Trophoblast cell (in vitro differentiated cells and primary cell): ENCODE measurements at places on chromosomes 1 and 21.
A peak's percentile ranks its signal among the peaks of the same experiment; 100 is the strongest.

- peak; percentile 78 for DNase-seq
Observed at GRCh38 chr21:41024746-41025254, 143.2 kb upstream of the BACE2 start.

DNA sequence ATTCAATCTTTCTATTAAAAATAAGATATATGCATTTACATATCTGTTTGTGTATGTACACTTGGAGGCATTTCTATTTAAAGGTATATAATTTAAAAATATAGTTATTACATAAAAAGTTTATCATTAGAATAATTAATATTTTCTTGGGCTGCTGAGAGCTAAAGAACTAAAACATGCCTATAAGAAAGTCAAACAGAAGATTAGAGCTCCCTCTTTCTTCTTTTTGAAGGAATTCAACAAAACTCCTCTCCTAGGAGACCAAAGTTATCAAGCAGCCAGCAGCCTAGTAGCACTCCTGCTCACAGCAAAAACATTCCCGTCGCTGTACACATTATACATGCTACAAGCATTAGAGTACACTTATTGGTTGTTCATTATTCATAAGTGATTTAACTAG is 216.4 kb downstream of the VAV3 start:
- peak; percentile 7 for DNase-seq

DNA sequence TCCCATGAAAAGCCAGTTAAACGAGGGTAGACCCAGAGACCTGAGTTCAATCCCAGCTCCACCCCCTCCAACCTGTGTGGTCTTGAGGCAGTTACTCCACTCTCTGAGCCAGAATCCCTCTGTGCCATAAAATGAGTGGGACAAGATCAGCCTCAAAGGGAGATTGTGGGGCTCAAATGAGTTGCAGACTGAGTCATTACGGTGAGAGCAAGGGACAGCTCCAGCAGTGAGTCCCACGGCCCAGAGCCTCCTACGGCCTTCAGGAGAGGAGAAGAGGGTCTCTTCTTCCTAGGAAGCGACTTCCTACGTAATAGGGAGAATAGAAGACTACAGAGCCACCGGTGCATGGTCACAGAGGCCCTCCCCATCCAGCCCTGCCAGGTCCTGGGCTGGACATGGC is 6.7 kb upstream of the CAMK2N1 start:
- DNase-seq, result no peak

- peak; percentile 93 for DNase-seq
Observed at GRCh38 chr1:245771511-245772281, 616.9 kb downstream of the KIF26B start.

DNA sequence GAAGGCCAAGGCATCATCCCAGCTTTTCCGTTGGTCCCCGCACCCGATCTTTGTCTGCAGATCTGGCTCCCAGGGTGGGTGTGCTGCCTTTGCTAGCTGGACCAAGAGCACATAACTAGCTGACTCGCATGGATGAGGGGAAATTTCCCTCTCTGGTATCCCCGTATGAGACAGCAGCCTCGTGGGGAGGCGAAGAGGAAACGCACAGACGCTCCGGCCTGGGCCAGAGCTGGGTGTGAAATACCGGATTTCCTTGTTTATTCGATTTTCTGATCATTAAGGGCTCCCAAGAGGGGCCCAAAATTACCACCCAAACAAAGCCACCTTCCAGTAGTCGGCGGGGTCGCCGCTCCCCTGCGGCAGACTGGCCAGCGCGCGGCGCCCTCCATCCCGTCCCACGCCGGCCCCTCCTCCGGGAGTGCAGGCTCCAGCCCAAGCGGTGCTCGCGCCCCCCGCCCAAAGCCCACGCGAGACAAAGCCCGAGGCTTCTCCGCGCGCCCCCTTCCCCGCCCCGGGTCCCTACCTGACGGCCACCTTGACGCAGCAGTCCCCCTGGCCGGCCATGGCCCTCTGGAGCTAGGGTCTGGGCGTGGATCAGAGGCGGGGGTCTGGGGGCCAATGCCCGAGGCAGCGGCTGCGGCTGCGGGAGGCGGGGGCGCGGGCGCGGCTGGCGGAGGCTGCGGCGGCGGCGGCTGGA is 546 bp downstream of the KIF21B start:
- DNase-seq, result peak; percentile 19

DNA sequence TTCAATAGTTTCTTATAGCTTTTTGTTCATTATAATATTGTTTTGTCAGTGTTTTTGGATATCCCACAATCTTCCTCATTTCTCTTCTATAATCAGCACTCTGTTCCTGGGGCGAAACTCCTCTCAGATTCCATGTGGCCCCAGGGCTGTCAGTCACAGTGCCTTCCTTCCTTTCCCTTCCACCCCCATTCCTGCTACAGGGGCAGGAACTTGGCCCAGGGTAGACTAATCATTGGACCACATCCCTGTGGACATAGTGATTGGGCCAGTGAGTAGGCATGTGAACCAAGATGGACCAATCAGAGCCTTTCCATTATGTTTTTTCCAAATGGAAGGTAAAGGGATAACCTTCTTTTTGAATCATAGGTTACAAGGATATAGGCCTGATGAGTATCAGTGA is 78.3 kb downstream of the PGM1 start:
- no peak for DNase-seq

DNA sequence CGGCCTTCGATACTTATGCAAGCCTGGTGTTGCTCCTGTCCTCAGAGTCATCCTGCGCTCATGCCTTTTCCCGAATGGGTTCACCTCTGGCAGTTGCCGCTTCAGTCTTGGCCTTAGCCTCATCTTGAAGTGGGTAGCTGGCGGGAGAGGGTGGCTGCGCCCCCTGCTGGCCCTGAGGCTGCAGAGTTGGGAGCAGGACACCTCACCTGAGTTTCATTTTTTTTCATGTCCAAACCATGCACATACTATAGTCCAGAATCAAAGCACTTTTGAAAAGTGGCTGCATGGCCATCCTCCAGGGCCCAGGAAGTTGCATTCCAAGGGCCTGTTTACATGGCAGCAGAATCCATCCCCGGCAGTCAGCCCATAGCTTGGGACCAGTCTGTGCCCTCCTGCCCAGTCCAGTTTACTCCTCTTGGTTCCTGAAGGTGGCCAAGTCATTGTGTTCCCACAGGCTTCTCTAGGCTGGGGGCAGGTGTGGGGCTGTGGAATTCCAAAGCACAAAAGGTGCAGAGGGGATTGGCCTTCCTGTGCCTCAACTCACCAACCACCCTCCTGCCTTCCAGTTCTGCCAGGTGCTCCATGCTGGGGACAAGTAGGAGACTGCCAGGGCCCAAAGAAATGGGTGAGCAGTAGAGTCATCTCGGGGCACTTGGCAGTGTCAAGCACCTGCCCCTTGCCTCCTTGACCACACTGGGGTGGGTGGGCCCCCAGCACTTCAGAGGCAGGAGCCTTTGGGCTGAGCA is 44.0 kb downstream of the YARS1 start:
- DNase-seq, result peak; percentile 80

DNA sequence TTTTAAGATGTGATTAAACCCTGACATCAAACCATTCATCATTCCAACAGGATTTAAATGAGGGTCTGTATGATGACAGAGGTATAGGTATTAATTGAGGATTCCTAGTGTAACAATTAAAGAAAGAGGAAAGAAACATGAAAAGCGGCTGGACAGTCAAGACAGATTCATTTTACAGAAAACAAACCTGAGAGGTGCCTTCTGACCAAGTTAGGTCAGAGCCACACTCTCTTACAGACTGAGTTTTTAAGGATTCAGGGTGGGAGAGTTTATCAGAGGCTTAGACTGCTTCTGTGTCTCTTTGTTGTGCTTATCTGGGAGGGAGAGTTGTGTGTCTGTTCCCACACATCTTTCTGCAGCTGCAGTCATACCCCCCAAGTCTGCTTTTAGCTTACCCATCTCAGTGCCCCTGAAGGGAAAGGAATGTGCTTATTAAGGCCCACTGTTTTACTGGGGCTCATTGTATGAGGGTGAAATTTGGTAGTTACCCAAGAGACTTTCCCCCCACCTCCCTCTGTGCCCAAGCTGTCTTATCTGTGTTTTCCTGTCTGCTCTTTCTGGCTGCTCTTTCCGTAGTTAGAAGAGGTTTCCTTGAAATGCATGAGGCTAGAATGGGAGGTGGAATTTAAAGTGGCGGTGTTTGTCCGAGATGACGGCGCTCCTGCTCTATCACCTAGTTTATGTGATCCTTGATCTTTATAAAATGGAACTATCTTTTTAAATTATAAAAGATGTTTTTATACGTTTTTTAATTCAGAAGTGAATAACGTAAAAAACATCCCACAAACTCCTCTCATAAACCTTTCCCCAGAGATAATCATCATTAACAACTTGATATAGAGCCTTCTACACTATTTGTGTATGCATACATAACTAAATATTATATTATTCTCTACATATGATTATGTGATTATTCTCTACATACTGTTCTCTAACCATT is 96.0 kb upstream of the TNFSF4 start:
- DNase-seq, result no peak

GRCh38 chr1:41319106-41319755 is 42.0 kb upstream of the FOXO6 start:
- DNase-seq, result no peak

DNA sequence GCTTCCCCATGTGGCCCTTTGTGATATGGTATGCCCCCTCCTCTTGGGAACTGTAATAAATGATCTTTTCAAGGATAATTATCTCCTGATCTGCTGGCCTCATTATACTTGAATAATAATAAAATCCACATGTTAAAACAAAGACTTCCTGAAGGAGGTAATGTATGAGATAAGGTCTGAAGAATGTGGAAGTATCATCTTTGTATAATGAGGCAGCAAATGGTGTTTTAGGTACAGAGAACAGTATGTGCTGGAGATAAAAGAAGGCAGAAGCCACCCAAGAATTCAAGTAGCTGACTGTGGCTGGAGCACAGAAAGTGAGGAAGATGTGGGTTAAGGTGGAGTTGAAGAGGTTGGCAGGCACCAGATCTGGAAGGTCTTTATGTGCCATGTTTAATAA is 12.8 kb upstream of the COG2 start:
- no peak for DNase-seq

GRCh38 chr1:23800400-23801337 is at the start of gene GALE:
Gene GALE (minus strand): TSS chr1:23800754. CDS start chr1:23799007, 1,747 bp downstream.
- DNase-seq, result peak; percentile 97

- DNase-seq, result no peak
Observed at GRCh38 chr1:90720145-90720636, 3.1 kb upstream of the BARHL2 start.

- DNase-seq, result no peak
Observed at GRCh38 chr1:57272601-57273000, 151.3 kb downstream of the DAB1 start.

GRCh38 chr1:198778049-198778448 is 139.2 kb downstream of the PTPRC start:
- DNase-seq, result no peak

DNA sequence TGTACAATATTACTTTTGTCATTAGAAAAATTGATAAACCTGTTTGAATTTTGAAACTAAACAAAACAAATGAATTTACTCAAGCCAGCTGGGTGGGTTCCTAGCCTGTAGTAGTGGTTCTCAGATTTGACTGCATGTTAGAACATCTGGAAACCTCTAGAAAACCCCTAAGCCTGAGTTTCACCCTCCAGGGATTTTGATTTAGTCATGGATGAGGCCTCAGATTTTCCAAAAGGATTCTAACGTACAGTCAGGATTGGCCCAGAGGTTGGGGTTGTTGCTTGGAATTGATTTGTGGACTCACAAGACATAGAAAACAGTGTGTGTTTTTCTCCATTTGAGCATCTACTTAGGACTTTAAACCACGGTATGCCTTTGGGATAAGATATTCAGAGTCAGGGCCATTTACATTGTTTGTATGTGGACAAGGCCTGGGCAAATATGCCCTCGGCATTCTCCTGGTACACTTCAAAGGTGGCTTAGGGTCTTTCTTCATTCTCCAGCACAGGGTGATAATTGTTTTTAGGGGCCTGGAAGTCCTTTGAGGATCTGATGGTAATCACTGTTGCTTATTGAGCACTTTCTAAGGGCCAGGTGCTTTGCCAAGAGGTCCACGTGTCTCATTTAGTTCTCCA is 42.6 kb downstream of the ATP5PO start:
- no peak for DNase-seq

- no peak for DNase-seq
Observed at GRCh38 chr1:105208581-105208980, 1458.9 kb downstream of the AMY1C start.

GRCh38 chr1:35377555-35377954 is 109.0 kb downstream of the ZMYM4 start:
- DNase-seq, result no peak

DNA sequence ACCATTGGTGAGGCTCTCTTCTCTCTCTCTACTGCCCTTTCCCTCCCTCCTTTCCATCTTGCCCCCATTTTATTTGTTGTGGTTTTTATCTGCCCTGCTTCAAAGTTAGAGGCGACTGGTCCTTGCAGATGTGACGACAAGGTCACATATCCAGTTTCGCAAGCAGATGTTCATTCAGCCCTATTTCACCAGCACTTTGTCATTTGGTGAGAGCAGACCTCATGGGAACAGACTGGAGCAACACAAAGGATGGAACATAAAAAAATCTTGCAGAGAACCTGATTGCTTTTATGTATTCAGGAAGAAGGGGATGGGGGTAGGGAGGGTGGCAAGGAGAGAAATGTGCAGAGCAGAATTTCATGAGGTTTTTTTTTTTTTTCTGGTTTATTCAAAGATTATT is 84.3 kb downstream of the ELAVL4 start:
- no peak for DNase-seq

DNA sequence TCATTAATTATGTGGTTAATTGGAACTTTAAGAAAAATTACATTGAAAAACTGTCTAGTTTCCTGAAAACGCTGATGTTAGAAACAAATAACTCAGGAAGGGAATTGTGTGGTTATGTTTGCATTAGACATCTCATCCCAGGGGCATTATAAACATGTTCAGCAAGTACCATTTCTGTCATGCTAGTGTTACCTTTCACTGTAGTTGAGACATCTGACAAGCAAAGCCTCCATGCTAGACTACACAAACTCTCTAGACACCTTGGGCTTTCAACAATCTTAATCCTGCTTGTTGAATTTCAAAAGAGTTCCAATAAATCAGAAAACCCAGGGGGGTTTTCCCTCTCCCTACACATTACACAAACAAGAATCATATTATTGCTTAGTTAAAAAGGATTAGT is 536.8 kb downstream of the KCNT2 start:
- DNase-seq, result no peak

GRCh38 chr1:175054736-175055135 is 12.9 kb upstream of the TNN start:
- no peak for DNase-seq

- DNase-seq, result no peak
Observed at GRCh38 chr21:45830221-45830640, 151.3 kb upstream of the COL6A1 start.

- no peak for DNase-seq
Observed at GRCh38 chr1:207365063-207365462, 43.6 kb downstream of the CD55 start.

DNA sequence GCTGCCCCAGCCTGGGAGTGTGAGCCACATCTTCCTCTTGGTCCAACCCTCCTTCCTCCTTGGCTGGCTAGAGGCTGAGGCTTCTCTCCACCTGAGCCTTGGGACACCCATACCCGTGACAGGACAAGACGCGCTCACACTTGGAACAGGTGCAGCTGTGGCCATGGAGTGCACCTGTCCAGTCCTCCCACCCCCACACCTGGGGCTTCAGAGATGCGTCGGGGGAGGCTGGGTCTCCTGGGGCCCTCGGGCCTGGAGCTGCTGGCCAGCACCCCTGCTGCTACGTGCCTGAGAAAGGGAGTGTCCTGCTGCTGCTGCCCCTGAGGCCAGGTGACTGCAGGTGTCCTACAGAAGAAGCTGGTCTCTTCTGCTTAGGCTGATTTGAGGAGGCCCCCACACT is 37.0 kb upstream of the TMEM52 start:
- DNase-seq, result no peak

GRCh38 chr1:92201973-92202372 is 15.7 kb upstream of the C1orf146 start:
- no peak for DNase-seq

- DNase-seq, result no peak
Observed at GRCh38 chr1:183180218-183180617, 5.8 kb upstream of the LAMC2 start.

- DNase-seq, result no peak
Observed at GRCh38 chr1:222627232-222627631, 9.3 kb downstream of the MIA3 start.
